ENCODE measurements at places on chromosomes 11 and 22. TPM values are rescaled to one million over a fixed set of nuclear protein-coding genes. Genes with fewer than 3 reads are reported as not detected.

DNA sequence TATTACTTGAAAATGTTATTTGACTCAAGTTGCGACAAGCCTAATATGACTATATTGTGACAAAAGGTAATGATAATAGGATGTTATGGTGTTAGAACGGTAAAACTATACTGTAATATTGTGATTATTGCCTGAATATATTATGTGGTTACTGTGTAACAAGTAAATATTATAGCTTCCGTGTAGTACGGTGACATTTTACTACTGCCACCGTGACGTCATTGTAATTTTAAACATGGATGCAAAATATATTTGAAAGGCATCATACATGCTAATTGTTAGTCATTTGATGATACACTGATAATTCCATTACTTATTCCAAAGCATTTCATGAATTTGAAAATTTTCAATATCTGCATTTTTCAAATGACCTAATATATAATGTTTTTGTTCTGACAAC is 2.5 kb downstream of the ELP4 start:
- no peak for DNase-seq

KDM4E gene
- polyA plus RNA-seq = 0.11 TPM

DNA sequence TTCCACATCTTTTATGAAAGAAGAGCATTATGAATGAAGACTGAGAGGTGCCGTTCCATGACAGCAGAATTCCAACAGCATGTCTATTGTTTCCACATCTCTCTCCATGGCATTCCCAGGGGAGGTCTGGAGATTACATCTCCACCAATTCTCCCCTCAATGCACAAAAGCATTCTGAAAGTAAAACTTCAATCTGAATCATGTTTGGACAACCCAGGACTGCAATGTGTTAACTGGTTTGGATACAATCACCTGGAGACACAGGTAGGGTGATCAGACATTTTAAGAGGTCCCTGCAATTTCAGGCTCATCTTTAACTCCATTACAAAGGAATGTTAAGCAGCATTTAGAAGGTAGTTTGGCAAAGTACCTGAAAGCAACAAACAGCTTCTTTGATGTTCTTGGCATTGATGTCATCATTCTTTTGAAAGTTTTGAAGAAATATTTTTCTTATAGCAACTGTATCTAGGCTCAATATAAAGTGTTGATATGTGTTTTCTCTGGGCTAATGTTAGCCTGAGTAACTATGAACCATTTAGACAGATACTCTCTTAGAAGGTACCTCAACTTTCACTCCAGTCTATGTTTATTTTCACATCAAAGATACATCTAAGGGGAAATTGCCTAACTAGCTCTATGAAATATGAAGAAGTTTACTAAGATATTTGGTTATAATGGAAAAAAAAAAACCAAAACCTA is 181.4 kb upstream of the MTMR2 start:
- no peak for DNase-seq

ANO9 gene
- polyA plus RNA-seq = 0.72 TPM

DNA sequence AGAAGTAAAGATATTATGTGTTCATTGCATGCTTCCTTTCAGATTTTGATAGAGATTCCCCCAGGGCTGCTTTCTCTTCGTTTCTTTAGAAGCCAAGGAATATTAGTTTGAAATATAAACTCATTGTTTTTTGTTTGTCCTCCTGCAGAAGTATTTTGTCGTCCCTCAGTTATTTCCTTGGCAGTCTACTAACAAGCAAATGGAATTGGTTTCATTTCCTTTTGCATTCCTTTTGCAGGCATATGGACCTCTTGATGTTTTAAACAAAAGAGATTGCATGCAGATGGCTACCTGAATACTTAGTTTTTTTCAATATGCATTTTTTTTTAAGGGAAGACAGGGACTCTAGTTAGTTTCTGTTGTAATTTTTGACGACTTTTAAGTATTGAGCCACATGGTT is 62.2 kb downstream of the BCL2L13 start:
- DNase-seq = no peak

DNA sequence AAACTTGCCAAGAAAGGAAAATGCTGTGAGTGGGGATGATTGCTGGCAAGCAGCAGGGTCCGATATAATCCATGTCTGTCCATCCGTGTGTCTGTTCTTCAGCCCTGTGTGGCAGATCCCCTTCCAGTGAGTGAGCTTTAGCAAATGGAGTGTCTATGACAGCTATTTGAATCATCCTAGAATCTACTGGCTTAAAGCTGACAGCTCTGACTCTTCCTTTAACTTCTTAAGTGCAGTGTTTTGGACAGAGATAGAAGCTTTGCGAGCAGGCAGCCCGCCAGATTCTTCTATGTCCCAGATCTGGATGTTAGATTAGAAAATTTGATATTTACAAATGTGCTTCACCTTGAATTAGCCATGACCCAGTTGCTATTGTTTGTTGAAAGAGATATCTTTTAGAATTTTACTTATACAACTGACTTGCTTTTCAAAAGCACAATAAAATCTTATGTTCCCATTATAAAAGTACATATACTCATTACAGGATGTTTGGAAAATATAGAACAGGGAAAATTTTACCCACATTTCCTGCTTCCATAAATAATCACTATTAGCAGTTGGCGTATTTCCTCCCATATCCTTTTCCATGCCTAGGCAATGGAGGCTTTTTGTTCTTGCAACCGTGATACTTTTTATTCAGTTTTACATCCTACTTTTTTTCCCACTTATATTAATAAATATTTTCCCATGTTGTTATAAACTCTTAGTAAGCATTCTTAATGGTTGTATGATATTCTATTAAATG is 124.5 kb downstream of the COMMD9 start:
- DNase-seq = no peak

LRRN4CL gene
- 9.5 TPM for polyA plus RNA-seq

DEFB131B gene
- not detected for polyA plus RNA-seq

SYNGR1 gene
- polyA plus RNA-seq = 19.3 TPM

DNA sequence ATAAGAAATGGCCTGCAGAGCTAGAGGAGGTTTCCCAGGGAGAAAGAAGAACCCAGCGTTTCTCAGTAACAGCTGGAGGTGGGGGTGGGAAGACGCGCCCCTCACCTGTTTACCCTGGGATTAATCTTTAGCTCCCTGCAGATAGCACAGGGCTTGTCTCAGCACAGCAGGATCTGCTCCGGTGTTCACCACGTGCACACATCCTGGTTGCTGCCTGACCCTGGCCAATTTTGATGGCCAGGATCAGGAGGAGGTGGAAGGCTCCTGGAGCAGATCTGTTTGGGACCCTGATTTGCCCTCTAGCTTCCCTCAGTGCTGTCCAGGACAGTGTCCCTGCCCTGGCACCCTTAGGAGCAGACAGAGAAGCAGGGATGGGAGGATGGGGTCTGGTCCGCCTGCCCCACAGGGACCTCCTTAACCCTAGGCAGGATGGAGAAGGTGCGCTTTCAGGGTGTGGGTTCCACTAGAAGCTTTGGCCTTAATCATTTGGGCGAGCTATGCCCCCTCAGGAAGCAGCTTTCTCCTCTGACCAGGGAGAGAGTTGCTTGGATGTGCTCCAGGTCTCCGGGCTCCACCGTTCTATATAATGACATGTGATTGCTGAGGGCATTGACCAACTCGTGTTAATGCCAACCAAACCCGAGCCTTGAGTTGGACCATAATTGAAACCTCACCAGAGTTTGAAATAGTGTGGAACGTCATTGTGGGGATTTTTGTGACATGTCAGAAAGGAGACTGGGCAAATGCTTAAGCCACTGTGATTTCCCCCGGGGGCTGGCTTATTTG is 19.3 kb downstream of the UPB1 start:
- DNase-seq = no peak

DLG2 gene
- 14.7 TPM for polyA plus RNA-seq

DNA sequence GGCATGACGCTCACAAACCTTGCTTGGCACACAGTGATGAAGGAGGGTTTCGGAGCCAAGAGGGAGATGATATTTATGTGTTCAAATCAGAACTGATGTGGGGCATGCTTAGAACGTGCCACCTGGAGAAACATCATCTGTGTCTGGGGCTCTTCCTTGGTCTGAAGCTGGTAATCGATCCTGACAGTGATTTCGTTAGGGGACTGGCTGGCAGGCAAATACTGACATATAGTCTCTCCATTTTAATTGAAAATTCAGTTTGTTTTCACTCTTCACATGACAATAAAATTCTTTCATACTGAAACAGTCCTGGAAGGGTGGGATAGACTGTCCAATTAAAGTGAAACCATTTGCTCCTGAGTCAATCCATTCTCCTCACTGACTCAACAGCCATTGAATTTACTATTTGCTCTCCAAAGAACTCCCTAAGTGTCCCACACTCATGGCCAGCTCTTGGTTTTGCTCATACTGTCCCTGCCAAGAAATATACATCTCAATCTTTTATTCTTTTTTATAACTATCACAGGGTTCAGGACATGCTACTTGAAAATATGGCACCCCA is 134.8 kb downstream of the TRPC6 start:
- DNase-seq = no peak

- DNase-seq = peak; percentile 53
These were observed 1.2 kb downstream of the KMT2A start for GRCh38 chr11:118437208-118438125.

DNA sequence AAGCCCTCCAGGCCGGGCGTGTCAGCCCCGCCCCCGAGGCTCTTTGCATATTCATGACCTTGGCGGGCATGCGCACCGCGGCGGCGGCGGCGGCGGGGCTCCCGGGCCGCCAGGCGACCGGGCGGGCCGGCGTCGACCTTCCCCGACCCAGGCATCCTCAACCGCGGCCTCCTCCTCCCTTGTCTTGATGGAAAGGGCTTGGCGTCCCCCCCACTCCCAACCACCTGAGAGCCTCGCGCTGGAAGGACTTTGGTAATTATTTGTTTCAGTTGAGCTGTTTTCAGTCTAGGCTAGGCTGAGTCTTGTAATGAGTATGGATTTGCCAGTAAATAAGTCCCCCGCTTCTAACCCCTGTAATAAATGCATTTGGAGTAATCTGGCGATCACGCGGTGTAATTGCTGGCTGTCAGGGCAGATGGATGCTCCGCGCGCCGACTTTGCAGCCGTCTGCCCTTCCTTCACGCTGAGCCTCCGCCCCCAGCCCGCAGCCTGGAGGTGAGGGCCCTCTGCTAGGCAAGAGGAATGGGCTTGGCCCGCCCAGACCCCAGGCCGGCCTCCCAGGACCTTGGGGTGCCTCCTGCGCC is 25.2 kb downstream of the FLRT1 start:
- no peak for DNase-seq

SLC6A5 gene
- 0.13 TPM for polyA plus RNA-seq

DNA sequence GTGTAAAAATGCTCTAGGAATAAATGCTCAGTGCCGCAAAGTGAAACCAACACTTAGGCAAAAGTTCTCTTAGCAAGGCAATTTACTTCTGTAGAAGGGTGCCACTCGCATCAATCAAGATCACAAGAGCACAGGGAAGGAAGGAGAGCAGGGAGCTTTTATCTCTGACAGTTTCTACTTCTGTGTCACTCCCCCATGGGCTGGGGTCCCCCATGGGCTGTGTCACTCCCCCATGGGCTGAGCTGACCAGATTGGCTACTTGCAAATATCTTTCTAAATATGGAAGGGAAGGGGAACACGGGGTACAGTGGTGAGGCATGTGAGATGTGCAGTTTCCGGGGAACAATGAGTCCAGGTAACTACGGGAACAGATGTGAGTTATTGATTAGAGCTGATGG is 397 bp downstream of the OR52N2 start:
- DNase-seq = no peak

GRCh38 chr11:76314741-76315090 is 66.2 kb downstream of the THAP12 start:
- no peak for DNase-seq

DNA sequence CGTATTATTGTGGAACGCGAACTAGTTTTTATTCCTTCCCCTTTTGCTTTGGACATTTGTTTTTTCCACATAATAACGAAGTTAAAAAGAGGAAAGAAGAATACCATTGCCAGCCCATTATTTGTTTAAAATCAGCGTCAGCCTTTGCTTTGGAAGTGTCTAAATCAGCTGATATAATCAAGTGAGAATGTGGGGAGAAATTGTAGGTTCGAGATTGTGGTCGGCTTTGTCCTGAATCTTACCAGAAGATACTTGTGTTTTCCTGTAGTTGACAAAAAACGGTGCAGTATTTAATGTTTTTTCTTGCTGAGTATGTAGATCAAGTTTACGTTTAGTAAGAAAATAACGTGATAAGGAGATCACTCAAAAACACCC is 935 bp downstream of the ZNF143 start:
- peak; percentile 14 for DNase-seq

All from left renal pelvis (tissue), 4 donors.